ENCODE measurements at places on chromosomes 1 and 21. TPM values are rescaled to one million over a fixed set of nuclear protein-coding genes. Genes with fewer than 3 reads are reported as not detected.

Gene WNT2B
- total RNA-seq = 0.51 TPM

Gene RHBDL2
- total RNA-seq = 0.13 TPM

Gene PRAMEF33
- not detected for total RNA-seq

Gene MARK1
- total RNA-seq = 1.4 TPM

Gene BCAN
- not detected for total RNA-seq

Gene GBP6
- total RNA-seq = not detected

Gene NHLH1
- total RNA-seq = under 0.01 TPM

Gene CRABP2
- 0.25 TPM for total RNA-seq

Gene CFHR4
- total RNA-seq = not detected

Gene LCE1C
- total RNA-seq = not detected

Gene AGO3
- total RNA-seq = 6.8 TPM

Gene CDK18
- total RNA-seq = 0.39 TPM

Gene OPRD1
- total RNA-seq = not detected

Gene XPR1
- 29.3 TPM for total RNA-seq

Gene ATP6V1G3
- total RNA-seq = 0.25 TPM

All from dermis microvascular lymphatic vessel endothelial cell (primary cell).